ENCODE measurements at places on chromosomes 5 and 9. TPM values are rescaled to one million over a fixed set of nuclear protein-coding genes. Genes with fewer than 3 reads are reported as not detected.

Gene ADAMTS19
- total RNA-seq: 0.73 TPM

Gene OR1L1
- not detected for total RNA-seq

Gene FBP2
- not detected for total RNA-seq

Gene SOX30
- under 0.01 TPM for total RNA-seq
